ENCODE measurements at places on chromosomes 12 and 14.
A peak's percentile ranks its signal among the peaks of the same experiment; 100 is the strongest.

GRCh38 chr12:100718187-100718586, 76.4 kb upstream of the ANO4 start:
- no peak for DNase-seq

GRCh38 chr14:101472518-101472849, 88.8 kb upstream of the DIO3 start:
- DNase-seq, result no peak

GRCh38 chr12:132588821-132589669, 21.3 kb downstream of the LRCOL1 start:
- DNase-seq, result no peak

- DNase-seq, result no peak
These were observed 29.1 kb upstream of the HELB start for GRCh38 chr12:66273147-66273546.

DNA sequence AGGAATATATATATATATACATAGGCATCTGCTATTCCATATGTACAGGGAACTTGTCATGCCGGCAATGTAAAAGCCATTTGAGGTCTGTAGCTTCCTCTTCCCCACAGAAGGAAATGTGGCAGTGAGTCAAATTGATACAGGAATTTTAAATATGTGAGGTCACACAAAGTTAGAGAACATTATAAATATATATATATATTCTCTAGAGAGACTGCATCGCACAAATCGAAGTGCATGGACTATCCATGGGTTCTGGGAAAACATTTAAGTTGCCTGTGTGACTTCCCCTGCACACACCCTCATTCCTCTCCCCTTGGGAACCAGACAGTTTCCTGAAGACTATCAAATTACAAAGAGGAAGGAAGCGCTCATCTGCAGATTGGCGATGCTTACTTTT, 100.9 kb upstream of the CCDC91 start:
- DNase-seq, result peak; percentile 44

DNA sequence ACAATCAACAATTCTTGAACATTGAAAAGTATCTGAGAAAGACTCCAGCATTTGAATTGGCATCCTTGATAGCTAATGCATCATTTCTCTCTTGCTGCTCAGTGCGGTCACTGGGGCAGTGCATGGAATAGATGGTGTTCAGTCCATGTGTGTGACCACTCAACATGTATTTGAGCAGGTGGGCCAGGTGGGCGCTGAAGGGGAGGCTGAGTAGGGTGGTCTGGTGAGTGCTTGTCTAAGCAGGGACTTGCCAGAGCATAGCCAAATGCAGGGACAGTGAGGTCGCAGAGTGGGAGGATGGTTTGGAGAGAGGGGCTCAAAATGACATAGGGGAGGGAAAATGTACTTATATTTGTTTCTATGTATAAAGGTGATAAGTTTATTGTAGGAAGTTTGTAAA, 409.0 kb downstream of the TMEM121 start:
- DNase-seq, result no peak
